ENCODE measurements at places on chromosomes 6 and 20.

GRCh38 chr20:62203378-62204030 lies 16.6 kb downstream of the HRH3 start:
- H3K4me3 ChIP-seq: no peak overlapping the region
- no peak for DNase-seq
- H3K36me3 ChIP-seq: peaks cover 29% of the 10 kb centered on the region
- H3K27me3 ChIP-seq: no peaks in the 10 kb centered on the region
- H3K27ac ChIP-seq: no peak overlapping the region
- H3K4me1 ChIP-seq: no peaks in the 10 kb centered on the region

DNA sequence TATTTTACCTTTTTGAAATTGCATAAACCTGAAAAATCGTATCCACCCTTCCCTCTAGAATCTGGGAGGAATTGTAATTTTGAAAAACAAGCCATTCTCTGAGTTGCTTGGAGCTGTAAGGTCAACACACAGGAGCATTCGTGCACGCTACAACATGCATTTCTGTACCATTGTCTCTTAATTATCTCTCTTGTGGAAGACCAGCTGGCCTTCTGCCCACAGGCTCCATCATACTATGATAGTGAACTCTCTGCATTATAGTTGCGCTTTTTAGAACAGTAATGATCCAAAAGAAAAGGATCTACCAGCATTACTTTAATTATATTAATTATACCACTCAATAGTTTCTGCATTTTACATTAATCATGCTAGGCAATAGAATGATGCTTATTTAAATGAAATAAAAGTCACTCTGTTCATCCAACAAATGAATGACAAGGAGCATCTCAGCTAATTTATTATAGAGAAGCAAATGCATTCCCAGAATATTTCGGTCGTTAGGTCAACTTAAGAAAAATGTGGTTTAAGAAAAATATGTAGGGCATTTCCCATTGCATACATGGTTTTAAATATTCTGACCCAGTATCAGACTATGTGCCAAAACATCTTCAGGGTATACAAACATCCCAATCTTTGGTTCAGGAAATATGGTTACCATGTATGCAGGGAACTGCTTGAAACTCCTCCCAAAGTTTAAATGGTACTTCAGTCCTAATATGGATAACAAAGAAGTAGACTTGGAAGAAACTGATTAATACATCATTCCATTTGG lies 263.5 kb downstream of the TFAP2A start:
- no peak for DNase-seq
- H3K4me3 ChIP-seq: no peak overlapping the region
- no peak overlapping the region for H3K27ac ChIP-seq
- peaks cover 2% of the 10 kb centered on the region for H3K4me1 ChIP-seq
- H3K36me3 ChIP-seq: no peaks in the 10 kb centered on the region
- peaks cover 1% of the 10 kb centered on the region for H3K27me3 ChIP-seq

DNA sequence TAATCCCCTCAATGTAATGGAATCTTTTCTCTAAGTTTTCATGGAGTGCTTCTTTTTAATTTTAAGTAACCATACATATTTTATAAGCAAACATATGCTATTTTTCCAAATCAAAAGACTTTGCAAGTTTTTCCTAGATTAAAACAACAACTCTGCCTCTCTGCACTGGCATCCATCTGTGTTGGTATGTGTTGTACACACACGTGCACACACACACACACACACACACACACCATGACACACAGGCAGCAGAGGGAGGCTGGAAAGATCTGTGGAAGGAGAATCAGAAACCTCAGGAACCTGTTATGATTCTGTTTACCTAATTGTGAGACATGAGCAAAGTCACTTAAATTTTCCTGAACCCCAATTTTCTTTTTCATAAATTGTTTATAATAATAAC lies 295.0 kb upstream of the PRDM1 start:
- no peaks in the 10 kb centered on the region for H3K27me3 ChIP-seq
- H3K4me1 ChIP-seq: peaks cover 73% of the 10 kb centered on the region
- H3K36me3 ChIP-seq: peaks cover 10% of the 10 kb centered on the region
- DNase-seq: no peak
- peak overlapping the region; percentile 77 for H3K27ac ChIP-seq

DNA sequence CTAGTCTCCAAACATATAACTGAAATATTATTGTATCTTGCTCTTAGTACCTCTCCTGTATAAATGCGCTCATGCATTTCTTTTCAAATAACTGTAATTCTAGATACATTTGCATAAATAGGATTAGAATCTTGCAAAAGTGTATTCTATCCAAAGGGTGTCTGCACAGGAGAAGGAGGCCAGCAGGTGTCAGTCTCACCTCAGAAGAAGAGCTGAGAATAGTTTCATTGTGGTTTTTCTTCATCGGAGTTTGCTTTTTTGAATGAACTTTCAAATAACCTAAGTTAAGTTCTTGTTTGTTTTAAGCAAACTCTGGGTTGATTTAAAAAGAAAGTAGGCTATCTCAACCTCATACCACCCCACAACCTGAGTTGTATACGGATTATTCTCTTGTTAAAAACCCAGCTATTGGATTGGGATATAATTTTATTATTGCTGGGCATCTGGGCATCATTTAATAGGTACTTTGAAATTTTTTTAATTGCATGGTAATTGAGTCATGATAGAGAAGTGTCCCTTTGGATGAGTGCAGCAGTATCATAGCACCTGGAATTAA lies 125.0 kb upstream of the MLIP start:
- H3K27ac ChIP-seq: no peak overlapping the region
- DNase-seq: no peak
- H3K27me3 ChIP-seq: peaks cover 3% of the 10 kb centered on the region

DNA sequence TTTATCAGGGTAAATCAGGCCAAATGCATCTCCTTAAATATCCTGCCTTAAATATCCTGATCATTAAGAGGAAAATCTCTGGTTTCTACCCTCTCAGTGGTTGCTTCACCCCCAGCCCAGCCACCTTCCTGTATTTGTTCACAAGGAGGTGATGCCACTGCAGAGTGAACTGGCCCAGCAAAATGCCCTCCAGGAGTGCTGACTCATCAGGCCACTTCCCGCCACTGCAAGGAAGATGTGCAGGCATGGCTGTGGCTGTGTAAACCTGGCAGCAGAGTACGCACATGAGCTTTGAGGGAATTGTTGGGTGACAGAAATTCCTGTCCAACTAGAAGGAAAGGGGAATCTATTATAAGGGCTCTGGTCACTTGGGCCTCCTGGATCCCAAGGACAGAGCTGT lies 13.8 kb downstream of the NQO2 start:
- peaks cover 76% of the 10 kb centered on the region for H3K36me3 ChIP-seq
- H3K27ac ChIP-seq: no peak overlapping the region
- DNase-seq: no peak
- H3K4me3 ChIP-seq: no peak overlapping the region
- peaks cover 8% of the 10 kb centered on the region for H3K4me1 ChIP-seq

DNA sequence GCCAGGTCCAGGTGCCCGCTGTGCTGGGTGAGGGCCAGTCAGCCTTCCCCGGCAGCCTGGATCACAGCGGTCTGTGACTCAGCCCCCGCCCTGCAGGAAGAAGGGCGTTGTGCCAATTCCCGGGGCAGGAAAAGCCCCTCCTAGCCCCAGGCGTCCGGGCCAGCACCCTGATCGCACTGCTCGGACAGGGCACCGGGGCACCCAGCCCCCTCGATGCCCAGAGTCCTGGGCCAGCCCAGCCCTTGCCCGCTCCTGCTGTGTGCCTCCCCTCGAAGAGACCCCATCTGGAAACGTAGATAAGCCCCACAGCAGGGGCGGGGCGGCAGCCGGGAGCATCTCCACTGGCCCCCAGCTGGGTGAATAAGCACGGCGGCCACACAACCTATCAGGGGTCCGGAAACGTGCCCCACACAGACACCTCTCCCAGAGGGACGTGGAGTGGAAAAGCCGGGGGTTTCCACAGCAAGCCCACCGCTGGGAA lies 9.9 kb downstream of the LAMA5 start:
- no peaks in the 10 kb centered on the region for H3K27me3 ChIP-seq
- H3K36me3 ChIP-seq: no peaks in the 10 kb centered on the region
- no peak for DNase-seq

GRCh38 chr6:84769306-84769705 lies 4.9 kb upstream of the TBX18 start:
- peak overlapping the region; percentile 44 for H3K27ac ChIP-seq
- H3K4me1 ChIP-seq: peaks cover 4% of the 10 kb centered on the region
- H3K4me3 ChIP-seq: no peak overlapping the region
- no peak for DNase-seq
- H3K27me3 ChIP-seq: peaks cover 74% of the 10 kb centered on the region
- peaks cover 6% of the 10 kb centered on the region for H3K36me3 ChIP-seq

- peaks cover 22% of the 10 kb centered on the region for H3K36me3 ChIP-seq
- no peak for DNase-seq
- H3K4me3 ChIP-seq: peak overlapping the region; percentile 50
- peak overlapping the region; percentile 57 for H3K27ac ChIP-seq
- H3K27me3 ChIP-seq: peaks cover 30% of the 10 kb centered on the region
These were observed 648 bp upstream of the BACH2 start for GRCh38 chr6:90297115-90297866.

DNA sequence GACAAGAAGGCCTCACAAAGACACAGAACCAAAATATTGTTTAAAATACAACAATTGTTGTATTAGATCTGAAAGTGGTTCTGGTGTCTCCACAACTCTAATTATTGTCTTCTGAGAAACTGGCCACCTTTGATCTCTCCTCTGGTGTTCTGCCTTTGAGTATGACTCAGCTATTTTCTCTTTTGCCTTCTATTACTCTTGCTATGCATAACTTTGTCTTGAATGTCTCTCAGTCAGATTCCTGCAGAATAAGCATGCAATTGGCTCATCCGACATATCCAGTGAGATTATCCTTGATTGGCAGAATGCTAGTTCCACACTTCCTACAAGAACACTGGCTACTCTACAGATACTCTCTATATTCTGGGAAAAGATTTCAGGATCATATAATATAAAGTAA lies 14.3 kb upstream of the EPM2A start:
- H3K27me3 ChIP-seq: peaks cover 2% of the 10 kb centered on the region
- no peak overlapping the region for H3K4me3 ChIP-seq
- H3K27ac ChIP-seq: no peak overlapping the region
- no peak for DNase-seq

DNA sequence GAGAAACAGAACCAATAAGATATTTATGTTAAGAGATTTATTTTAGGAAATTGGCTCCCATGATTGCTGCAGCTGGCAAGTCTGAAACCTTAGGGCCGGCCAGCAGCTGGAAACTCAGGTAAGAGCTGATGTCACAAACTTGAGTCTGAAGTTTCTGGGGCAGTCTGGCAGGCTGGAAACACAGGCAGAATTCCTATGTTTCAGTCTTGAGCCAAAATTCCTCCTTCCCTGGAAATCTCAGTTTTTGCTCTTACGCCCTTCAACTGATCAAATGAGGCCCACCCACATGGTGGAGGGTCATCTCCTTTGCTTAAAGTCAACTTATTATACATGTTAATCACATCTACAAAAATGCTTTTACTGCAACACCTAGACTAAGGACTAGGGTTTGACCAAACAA lies 184.1 kb downstream of the SOD2 start:
- no peak overlapping the region for H3K4me3 ChIP-seq
- no peaks in the 10 kb centered on the region for H3K36me3 ChIP-seq
- no peaks in the 10 kb centered on the region for H3K4me1 ChIP-seq
- no peak overlapping the region for H3K27ac ChIP-seq
- peak; percentile 13 for DNase-seq
- H3K27me3 ChIP-seq: no peaks in the 10 kb centered on the region

GRCh38 chr6:20366082-20366830 lies 35.4 kb upstream of the E2F3 start:
- H3K27ac ChIP-seq: peak overlapping the region; percentile 96
- peaks cover 8% of the 10 kb centered on the region for H3K36me3 ChIP-seq
- no peaks in the 10 kb centered on the region for H3K27me3 ChIP-seq
- DNase-seq: peak; percentile 83
- peaks cover 55% of the 10 kb centered on the region for H3K4me1 ChIP-seq

GRCh38 chr6:45574014-45574461 lies 196.3 kb upstream of the SUPT3H start:
- no peak overlapping the region for H3K27ac ChIP-seq
- H3K4me1 ChIP-seq: peaks cover 29% of the 10 kb centered on the region
- no peaks in the 10 kb centered on the region for H3K27me3 ChIP-seq
- no peak overlapping the region for H3K4me3 ChIP-seq
- DNase-seq: no peak

DNA sequence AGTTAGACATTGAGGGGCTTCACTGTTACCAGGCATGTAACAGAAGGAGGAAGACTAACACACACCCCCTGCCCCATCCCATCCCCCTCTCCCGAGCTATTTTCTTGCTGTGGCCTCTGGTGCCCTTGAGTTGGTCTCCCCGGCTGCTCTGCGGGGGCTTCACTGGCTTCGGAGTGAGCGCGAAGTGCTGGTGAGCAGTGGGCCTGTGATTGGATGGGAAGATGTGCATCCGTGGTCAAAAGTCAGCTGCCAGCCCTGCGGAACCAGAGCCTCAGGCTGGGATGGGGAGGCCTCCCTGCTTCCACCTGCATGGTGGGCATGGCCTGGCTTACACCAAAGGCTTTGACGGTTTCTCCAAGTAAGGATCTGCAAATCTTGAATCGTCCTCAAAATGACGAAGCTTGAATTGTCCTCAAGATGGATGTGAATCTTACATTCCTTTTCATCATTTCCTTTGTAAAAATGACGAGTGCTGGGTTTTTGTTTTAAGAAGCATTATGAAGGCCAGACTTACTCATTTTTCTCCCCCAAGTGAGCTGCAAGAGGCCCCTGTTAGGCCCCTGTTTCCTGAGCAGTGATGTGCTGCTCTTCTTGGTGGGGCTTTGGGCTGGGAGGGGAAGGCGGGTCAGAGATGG lies 23.7 kb downstream of the SPATA2 start:
- no peaks in the 10 kb centered on the region for H3K27me3 ChIP-seq
- H3K27ac ChIP-seq: no peak overlapping the region
- peaks cover 18% of the 10 kb centered on the region for H3K36me3 ChIP-seq
- no peak for DNase-seq
- peaks cover 23% of the 10 kb centered on the region for H3K4me1 ChIP-seq
- no peak overlapping the region for H3K4me3 ChIP-seq

GRCh38 chr6:124977067-124977908 lies 15.1 kb downstream of the RNF217 start:
- no peak for DNase-seq
- no peak overlapping the region for H3K4me3 ChIP-seq
- no peak overlapping the region for H3K27ac ChIP-seq

- DNase-seq: no peak
- H3K36me3 ChIP-seq: no peaks in the 10 kb centered on the region
- no peaks in the 10 kb centered on the region for H3K4me1 ChIP-seq
- H3K27ac ChIP-seq: no peak overlapping the region
These were observed 33.4 kb upstream of the PRIM2 start for GRCh38 chr6:57283911-57284455.

All from activated CD4-positive, alpha-beta T cell treated with anti-CD3 and anti-CD28 coated beads, Interleukin-2, amount 10 ng/mL, durations not matched to agents 24 days and 14 days (primary cell).